ENCODE measurements at places on chromosomes 1 and 21.

- no peak for DNase-seq
Measured at GRCh38 chr1:197468543-197469175, 200.6 kb downstream of the CRB1 start.

- no peak for DNase-seq
Measured at GRCh38 chr1:160608941-160609340, 29.6 kb upstream of the CD84 start.

GRCh38 chr1:110106013-110106941 is 6.0 kb upstream of the UBL4B start:
- DNase-seq = peak; percentile 63

- DNase-seq = no peak
Measured at GRCh38 chr1:236543065-236543669, 19.4 kb downstream of the LGALS8 start.

DNA sequence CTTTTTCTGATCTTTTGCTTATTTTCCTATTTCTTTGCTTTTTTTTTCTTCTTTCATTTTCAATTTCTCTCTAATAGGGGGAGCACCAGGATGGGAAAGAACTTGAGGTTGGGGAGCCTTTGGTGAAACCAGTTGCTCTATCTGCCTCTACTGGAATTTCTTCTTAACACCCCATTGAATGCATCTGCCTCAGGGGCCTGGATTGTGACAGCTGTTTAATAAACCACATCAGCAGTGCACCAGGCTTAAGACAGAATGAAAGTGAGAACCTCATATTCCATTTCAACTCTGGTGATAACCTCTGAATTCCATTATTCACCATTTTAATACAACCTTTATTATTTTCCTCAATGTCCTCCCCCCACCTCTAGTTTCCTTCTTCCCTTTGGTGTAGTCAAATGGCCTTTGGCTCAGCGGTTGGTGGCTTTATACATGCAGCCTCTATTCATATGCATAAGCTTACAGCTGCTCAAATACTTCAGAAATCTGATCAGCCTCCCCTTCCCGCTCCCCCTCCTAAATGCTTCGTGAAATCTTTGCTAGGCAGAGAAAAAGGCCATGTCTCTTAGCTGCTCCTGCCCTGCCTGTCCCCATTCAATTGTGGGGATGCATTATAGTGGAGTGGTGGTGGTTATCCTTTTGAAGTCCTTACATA is 537.3 kb upstream of the PLXNA2 start:
- DNase-seq = peak; percentile 96

- DNase-seq = no peak
Measured at GRCh38 chr1:182196897-182197870, 135.7 kb upstream of the ZNF648 start.
